ENCODE measurements at places on chromosomes 6 and 20.

GRCh38 chr6:167934426-167934864, 63.0 kb upstream of the KIF25 start:
- no peak for DNase-seq

GRCh38 chr6:43898358-43899131, 128.5 kb downstream of the VEGFA start:
- no peak for DNase-seq

DNA sequence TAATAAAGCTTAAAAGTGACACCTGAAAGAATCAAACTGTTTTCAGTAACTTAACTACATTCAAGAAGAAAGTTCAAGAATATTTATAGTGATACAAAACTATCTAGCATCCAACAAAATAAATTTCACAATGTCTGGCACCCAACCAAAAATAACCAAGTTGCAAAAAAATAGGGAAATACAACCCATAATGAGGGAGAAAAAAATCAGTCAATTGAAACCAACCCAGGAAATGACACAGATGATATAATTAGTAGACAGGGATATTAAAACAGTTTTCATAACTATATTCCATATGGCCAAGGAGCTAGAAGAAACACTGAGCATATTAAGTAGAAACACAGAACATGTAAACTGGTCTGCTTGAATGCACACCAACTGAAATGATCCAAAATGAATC, 120.2 kb upstream of the BEND3 start:
- DNase-seq: no peak

- no peak for DNase-seq
These were observed 361.1 kb upstream of the PTCHD4 start for GRCh38 chr6:48472091-48472490.

DNA sequence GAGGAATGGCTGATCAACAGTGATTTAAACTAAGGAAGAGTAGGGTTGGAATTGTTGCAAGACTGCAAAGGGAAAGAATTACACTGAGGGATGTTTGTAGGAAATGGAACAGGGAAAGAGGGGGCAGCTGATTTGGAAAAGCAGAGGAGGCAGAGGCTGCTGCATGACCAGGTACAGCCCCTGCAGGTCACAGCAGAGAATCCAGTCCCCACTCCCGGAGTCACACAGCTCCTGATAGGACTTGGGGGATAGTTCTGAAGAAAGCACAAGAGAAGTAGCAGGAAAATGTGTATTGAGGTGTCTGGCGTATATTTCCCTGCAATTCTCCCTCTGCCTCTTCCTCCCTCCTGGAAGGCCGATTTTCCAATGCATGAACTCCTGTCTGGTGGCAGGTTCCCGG, 92.5 kb upstream of the PDE10A start:
- DNase-seq: no peak

DNA sequence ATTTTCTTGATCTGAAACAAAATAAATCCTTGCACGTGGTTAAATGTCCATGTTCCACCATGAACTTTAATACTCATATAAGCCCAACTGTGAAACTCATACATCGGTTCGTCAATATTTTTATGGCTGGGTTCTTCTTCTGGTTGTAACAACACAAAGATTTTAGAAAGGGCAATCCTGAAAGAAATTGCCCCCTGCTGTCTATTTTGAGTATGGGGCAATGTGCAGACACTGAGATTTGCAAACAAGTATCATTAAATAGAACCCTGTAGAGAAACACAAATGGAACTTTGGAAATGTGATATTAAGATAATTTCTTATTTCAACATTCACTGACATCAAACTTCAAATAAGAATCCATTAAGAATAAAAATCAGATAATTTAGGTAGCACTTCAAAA, 80.2 kb upstream of the PHACTR1 start:
- DNase-seq: no peak

DNA sequence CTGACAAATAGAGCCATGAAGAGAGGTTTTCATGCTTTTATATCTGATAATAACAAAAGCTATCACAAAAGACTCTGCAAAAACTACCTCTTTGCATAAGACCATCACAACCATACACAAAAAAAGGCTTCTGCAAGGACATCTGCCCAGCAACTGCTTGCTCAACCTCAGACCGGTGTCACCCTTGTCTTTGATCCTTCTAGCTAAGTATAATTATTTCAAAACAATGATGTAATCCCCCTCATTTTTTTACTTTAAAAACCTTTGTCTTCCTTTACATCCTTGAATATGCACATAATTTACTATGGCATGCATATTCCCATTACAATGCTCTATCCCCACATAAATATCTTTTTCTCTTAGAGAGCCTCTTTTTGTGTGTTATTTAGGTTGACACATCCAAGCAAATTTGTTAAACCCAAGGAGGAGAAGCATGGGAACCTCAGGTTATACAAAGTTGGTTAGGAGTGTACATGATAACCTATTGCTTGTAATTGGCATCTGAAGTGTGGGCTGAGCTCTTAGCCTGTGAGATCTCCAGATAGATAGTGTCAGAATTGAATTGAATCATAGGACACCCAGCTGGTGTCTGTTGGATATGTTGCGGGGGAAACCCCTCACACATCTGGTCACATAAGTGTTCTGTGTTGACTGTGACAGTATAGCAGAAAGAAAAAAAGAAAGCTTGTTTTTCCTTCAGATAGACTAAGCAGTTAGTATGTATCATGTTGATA, 20.7 kb upstream of the CGA start:
- no peak for DNase-seq

DNA sequence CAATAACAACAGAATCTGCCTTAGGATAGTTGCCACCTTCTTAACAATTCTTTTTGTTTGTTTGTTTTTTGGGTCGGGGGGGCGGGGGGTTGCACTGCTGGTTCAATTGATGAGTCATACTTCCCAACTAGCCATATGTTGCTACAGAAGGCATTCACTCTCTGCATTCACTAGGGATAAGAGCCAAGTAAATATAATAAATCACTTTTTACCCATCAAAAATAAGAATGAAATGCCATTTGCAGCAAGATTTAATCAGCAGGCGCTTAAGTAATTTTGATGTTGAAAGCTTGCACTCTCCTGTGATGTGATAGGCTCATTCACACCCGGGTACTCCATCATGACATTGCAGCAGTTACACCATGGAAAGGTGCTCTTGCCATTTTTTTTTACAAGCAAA, 209.8 kb downstream of the HIVEP2 start:
- DNase-seq: no peak

- DNase-seq: no peak
These were observed 441.0 kb downstream of the KIF16B start for GRCh38 chr20:16132036-16132798.

GRCh38 chr20:1539816-1540419, 17.6 kb downstream of the SIRPD start:
- DNase-seq: no peak

DNA sequence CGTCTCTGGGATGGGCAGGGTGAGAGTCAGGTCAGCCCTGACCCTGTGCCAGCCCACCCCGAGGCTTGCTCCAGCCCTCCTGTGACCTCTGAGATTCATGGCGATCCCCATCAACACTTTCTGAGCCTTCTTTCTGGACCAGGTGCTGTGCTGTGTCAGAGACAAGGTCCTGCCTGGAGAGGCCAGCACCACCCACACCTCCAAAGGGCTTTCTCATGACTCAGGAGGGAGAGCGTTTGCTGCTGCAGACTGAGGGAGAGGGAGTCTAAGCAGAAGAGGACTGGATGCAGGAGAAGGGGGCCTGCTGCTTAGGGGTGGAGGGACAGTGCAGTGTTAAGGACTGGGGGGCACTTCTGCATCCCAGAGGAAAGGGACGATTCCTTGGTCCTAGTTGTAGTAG, 193.5 kb downstream of the LRFN2 start:
- no peak for DNase-seq

- DNase-seq: no peak
These were observed 93.3 kb upstream of the IYD start for GRCh38 chr6:150275489-150275888.

- DNase-seq: no peak
These were observed 266.5 kb upstream of the QKI start for GRCh38 chr6:163147994-163148393.

DNA sequence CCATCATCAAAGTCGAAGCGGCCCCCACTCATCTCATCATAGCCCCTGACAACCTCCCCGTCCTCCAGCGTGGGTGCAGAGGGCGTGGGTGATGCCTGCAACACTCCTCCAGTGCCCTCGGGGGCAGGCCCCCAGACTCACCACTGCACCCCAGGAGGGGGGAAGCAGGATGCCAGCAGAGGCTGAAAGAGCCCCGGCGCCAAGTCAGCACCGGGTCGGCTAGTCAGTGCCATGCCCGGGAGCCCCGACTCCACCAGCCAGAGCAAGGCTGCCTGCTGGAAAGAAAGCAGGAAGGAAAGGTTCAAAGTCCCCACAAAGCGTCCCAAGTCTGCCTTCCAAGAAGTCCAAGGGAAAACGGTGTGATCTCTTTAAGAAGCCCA, 324 bp downstream of the JPH2 start:
- DNase-seq: no peak

GRCh38 chr6:21639316-21639715, 45.8 kb downstream of the SOX4 start:
- DNase-seq: no peak

- no peak for DNase-seq
These were observed 66.9 kb downstream of the SULF2 start for GRCh38 chr20:47718398-47718797.

DNA sequence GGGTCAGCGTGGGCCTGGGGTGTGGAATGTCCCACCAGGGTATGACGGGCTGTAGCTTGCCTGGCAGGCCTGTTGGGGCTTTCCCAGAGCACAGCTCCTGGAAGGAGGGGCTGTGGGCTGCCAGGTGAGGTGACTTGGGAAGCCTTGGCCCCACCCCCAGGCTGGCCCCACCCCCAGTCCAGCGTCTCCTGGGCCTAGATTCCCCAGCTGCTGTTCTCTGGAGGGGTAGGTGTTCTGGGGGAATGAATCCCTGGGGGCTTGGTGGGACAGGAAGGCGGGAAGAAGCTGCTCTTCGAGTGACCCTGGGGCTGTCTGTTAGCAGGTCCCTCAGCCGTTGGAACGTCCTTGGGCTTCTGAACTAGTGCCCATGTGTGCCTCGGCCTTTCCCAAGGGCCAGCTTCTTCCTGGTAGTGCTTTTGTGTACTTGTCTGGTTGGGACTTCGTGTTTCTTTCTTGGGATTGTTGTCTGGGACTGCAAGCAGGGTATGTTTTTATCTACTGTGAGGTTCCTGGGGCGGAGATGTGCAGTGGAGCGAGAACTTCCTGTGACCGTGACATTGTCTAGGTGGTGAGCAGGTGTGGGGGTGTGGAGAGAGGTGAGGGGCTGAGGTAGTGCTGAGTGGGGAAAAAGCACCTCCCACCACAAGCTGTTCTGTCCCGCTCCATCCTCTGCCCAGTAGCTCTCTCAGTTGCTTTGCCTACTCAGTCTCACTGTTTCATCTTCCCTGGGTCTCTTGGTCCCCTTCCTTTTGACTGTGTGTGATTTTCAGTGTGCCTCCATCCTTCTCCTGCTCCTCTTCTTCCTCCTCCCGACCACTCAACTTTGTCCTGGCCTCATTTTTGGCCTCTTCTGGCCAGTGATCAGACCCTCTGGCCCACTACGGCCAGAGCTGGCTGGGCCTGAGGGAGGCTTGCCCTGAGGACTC, 1.3 kb upstream of the DDR1 start:
- DNase-seq: no peak

- DNase-seq: no peak
These were observed 3.0 kb downstream of the VSTM2L start for GRCh38 chr20:37905671-37906613.

DNA sequence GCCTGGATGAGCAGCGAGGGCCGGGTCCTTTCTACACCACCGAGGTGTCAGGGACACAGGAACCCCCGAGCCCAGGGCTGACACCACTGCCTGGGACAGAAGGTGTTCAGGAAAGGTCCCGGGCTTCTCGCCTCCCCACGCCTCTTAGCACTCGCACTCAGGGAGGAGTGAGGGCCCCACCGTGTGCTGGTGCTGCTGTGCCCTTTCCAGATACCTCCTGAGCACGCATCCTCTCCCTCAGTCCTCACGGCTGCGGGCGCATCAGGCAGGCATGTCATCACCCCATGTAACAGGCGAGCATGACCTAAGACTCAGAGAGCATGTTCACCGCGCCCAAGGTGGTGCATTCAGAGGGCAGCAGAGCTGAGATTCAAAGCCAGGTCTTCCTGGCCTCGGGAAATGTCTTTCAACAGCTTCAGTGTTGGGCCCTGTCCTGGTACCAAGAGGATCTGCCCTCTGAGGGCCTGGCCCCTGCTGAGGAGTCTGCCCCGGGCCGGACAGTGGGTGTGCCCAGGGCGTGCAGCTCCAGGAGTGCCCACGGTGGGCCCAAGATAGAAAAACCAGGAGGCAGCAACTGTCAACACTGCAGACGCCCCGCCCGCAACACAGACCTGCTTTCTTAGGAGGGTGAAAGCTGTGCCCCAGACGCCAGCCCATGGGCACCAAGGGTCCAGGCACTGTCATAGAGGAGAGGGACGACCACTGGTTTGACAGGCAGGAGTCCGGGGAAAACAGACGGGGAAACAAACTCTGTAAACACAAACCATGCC, 29.2 kb downstream of the TGM2 start:
- no peak for DNase-seq

DNA sequence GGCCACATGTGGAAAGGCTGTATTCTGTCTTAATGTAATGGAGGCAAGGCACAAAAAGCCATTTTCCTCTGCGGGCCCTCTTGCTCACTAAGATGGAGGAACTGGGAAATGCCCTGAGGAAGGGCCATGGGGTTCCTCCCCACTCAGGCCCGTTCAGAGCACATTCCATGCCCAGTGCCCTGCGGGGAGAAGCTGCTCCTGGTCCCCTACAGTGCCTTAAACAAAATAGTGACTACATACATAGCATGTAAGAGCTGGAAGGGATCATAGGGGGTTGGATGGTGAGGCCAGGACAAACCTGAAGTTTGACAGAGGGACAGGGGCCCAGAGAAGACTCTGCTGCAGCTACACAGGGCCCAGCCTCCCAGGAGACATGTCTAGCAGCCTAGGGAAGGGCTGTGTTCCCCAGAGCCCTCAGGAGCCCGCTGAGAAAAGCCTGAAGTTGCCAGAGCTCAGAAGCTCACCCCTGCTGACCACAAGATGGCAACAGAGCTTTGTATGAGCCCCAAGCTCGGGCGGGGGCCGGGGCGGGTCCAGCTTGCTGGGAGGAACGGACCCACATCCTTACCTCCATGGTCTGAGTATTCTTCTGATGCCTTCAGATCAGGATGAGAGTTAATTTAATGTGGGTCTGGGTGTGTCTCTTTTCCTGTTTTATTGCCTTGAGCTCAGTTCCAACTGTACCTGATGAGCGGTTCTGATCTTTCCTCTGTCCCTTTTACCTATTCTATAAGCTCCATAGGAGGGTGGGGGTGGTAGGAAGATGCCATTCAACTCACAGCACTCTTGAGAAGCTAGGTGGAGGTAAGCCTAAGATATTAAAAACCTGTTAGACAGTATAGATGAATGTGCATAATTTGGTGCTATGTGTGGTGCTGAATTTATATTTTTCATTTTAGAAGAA, 242.9 kb downstream of the CDC5L start:
- DNase-seq: peak; percentile 23

DNA sequence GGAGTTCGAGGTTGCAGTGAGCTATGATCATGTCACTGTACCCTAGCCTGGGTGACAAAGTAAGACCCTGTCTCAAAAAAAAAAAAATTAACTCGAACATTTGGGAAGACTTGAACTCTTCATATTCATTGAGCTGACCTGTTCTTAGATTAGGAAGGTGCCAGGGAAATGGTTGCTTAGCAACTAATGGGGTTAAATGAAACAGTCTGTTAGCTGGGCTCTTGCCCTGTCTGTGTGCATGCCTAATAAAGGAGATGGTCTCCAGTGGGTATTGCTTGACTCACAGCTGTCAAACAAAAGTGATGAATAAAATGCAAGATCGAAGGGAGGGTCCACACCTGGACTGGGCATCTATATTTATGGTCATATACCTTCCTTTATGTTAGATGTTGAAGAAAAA, 101.8 kb downstream of the KLHL32 start:
- DNase-seq: no peak
